ENCODE measurements at places on chromosomes 2 and 18.

DNA sequence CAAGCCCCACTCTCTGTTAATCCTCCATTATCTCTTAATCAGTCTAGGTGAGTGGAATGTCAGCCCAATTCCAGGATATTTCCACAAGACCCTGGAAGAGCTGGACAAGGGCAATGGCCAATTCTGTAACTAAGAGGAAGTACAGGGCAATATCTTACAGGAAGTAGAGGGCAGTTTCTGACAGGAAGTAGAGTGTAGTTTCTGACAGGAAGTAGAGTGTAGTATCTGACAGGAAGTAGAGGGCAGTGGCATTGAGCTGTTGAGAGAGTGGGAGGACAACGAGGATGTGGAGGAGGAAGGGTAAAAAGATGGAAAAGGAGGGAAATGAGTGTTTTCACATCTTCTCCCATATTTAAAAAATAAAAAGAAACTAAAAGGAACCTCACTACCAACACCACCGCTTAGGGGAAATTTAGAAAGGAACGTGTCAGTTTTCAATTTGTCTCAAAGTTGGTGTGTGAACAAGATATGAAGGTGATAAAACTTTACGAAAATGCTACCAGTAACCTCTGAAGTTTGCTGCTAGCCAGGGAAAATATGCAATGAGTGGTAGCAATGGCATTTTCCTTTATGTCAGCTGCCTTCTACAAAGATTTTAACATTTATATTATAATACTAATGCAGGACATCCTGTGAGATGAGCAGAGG, 430.9 kb upstream of the HNRNPA3 start:
- DNase-seq: peak; percentile 7

DNA sequence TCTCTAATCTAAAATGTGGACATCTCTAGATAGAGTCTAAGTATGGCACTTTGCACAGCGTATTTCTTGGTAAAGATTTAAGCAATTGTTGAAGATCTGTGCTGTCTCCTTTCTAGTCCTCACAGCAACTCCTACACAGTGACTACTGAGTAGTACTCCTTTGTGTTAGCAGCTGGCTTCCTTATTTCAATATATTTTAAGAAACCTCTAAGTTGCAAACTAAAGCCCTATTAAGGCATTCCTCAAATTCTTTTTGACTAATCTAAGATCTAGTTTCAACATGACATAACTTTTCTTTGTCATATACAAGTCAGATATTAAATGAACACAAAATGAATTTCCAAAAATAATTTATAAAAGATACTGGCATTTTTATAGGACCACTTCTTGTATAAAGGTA, 121.8 kb upstream of the DNAJC10 start:
- DNase-seq: no peak

DNA sequence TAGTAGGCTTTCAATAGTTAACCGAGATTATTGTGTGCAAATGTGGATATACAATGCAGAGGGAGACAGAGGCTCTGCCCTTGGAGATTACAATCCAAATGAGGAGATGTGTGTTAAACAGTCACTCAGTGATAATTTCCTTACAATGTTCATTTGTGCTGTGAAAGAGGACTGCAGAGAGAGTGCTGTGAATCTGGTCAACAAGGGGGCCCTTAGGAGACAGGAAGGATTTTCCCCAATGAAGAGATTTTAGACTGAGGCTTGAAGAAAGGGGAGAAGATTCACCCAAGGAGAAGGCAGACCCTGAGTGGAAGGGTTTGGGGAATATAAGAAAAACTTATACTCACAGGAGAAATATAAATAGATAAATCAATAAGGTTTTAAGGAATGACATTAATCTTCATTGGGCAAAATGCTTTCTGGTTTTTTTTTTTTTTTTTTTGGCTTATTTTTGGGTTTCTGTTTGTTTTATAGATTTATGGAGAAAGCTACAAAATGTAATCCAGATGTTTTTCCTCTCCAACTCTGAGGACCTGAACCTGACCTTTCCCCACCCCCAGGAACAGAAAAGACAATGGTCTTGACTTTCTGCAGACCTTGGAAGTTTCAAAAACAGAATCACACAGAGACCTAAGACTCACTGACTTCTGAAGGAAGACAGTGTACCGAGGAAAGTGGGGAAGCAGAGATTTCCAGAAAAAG, 151.3 kb upstream of the SERPINE2 start:
- DNase-seq: no peak

- no peak for DNase-seq
Measured at GRCh38 chr2:75360945-75361344, 161.6 kb upstream of the TACR1 start.

DNA sequence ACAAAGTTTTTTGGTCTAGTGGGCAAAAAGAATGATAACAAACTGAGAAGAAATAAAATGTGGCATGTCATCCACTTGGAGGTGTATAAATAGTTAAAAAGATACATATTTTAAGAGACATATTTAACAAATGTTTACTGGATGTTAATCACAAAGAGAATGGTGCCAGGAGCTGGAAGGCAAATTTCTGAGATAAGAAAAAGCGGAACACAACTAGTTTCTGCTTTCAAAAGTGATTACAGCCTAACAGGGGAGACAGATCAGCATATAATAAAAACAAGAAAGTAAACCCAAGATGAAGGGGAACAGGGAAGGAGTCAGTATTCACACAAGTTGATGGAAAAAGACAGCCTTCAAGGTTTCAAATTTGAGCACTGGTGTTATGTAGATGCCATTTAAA, 91.3 kb downstream of the OLA1 start:
- no peak for DNase-seq

- DNase-seq: no peak
Measured at GRCh38 chr18:7633171-7633570, 66.1 kb downstream of the PTPRM start.

- DNase-seq: no peak
Measured at GRCh38 chr2:165196411-165196810, 7.4 kb downstream of the SCN3A start.

- DNase-seq: no peak
Measured at GRCh38 chr2:195768431-195768830, 111.4 kb downstream of the SLC39A10 start.

GRCh38 chr2:7997279-7997678, 684.6 kb upstream of the ID2 start:
- no peak for DNase-seq

- peak; percentile 31 for DNase-seq
Measured at GRCh38 chr2:240226672-240227537, 86.4 kb upstream of the OTOS start.

DNA sequence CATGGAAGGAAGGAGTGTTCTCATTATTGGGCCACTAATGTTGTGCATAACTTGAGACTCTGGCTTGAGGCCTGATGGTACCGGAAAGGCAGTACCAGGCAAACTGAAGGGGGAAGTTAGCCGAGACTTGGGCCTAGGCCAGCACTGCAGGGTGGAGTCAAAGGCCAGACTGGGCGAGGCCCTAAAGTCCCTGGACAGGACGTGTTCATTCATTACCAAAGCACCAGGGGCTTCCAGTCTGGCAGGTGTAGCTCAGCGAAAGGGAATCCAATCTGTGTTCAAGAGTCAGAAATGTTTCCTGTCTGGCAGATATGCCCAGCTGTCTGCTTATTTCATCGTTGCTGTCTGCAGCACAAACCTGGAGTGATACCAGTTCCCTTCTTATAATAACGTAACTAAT, 4.7 kb upstream of the ITSN2 start:
- DNase-seq: peak; percentile 80

GRCh38 chr18:26556573-26556972, 8.2 kb upstream of the KCTD1 start:
- DNase-seq: no peak

DNA sequence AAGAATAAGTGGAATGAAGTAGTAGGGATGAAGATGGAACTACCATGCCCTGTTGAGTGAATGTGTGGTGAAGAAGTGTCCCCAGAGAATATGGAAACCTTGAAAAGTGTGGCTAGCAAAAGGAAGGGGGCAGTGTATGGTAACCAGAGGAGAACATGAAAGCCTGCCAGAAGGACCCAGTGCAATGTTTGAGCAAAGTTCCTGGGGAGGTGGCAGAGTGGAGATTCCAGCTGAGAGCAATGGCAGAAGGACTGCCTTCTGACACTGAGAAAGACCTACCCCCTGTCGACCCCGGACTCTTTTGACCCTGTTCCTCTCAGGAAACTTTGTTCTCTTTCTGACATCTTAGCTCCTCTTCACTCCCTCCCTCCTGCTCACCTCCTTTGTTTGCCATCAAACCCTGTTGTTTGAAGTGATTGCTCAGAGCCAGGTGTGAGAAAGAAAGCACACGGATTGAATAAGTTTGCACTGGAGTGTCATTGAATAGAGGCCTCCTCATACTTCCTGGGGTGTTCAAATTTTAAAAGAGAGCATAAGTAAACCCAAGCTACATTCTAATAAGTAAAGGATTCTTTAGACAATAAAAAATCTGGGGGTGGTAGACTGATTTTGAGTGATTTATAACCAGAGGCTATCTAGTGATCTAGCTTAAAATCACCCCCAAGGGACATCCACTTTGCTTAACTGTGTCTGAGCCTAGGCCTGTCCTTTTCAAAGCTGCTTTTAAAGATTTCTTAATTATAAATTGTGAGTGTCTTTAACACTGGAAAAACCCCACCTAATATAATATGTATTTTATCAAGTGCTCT, 57.1 kb downstream of the TRIB2 start:
- peak; percentile 5 for DNase-seq

GRCh38 chr2:121483021-121483420, 47.7 kb upstream of the RNU4ATAC start:
- DNase-seq: no peak

- DNase-seq: no peak
Measured at GRCh38 chr2:203582468-203582867, 47.4 kb upstream of the RAPH1 start.

- peak; percentile 3 for DNase-seq
Measured at GRCh38 chr2:170512266-170512665, 202.9 kb upstream of the SP5 start.

- no peak for DNase-seq
Measured at GRCh38 chr2:109428281-109428680, 185.5 kb downstream of the SEPTIN10 start.
